ENCODE measurements at places on chromosomes 4 and X.

DNA sequence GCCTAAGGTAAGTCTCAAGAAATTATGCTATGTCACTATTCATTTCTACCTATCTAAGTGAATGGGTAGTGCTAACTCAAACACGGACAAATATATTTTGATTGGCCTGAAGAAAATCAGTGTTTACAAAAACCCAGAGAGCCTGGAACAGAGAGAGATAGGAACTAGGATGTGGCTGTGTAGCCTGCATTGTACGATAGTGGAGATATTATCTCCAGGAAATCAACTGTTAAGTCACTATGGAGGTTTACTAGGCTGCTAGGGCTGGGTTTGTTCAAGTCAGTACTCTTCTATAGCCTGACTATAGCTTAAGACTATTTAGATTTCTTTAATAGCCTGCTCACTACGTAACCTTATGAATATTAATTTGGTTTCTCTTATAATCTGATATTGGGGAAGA is 127.9 kb downstream of the TACR3 start:
- no peak for DNase-seq

DNA sequence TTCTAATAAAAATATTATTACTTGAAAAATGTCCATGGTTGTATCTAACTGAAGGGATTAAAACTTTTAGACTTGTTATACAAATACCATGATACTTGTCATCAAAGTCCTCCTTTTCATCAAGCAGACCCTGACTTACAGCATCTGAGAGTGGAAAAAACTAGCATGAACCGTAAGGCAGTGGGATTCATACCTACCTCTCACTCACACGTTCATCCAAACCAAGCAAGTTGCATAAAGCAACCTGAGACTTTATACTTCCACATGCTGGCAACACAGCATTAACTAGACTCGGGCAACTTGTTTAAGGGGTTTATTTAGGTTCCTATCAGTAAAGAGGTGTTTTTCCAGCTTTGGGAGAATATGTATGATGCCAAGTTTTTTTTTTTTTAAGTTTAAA is 22.6 kb upstream of the TLR7 start:
- no peak for DNase-seq

DNA sequence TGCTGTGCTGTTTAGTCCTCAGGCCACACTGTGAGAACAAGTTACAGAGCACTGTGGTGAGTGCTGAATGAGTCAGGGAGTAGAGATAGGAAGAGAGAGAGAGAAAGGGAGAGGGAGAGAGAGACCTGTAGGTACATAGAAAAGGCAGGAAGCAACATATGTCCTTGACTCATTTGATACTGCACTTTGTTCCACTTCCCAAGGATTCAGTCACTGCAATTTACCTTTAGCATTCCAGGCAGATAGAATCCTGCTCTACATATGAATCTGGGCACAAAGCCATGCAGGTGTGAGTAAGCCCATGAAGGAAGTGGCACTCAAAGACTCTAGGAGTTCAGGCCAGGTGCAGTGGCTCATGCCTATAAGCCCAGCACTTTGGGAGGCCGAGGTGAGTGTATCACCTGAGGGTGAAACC is 1.0 kb upstream of the DAPP1 start:
- DNase-seq: no peak

GRCh38 chr4:168919706-168920324 is 90.2 kb downstream of the CBR4 start:
- DNase-seq: no peak

DNA sequence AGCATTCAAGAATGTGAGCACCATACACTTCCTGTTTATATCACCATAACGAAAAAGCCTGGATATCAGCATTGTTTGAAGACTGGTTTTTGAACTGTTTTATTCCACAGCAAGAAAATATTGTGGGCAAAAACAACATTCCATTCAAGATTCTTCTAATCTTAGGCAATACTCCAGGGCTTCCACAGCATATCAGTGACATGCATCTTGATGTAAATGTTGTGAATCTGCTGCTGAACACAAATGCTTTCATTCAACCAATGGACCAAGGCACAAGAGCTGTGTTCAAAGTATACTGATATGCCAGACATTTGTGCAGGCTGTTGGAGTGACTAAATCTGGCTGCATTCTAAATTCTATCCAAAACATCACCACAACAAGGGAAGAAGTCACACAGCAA is 260.1 kb upstream of the ETNPPL start:
- no peak for DNase-seq

- DNase-seq: no peak
Measured at GRCh38 chrX:46941341-46941740, 29.1 kb downstream of the JADE3 start.

- DNase-seq: no peak
Measured at GRCh38 chrX:24229400-24229879, 79.9 kb downstream of the ZFX start.

GRCh38 chr4:108081256-108081655 is 87.5 kb downstream of the LEF1 start:
- DNase-seq: no peak

- no peak for DNase-seq
Measured at GRCh38 chrX:118239913-118240698, 105.8 kb upstream of the WDR44 start.

DNA sequence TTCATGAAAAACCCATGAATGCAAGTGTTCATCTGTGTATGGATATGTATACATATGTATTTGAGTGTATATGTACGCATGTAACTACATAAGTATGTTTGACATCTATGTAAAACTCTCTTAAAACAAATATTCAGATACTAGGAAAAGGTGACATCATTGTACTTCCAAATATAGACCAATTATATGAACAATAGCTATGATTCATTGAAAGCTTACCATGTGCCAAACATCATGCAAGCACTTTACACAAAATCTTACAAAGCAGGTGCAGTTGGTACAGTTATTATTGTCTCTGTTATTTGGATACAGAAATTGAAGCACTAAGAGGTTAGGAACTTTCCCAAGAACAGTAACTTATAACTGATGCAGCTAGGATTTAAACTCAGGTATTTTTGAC is 21.4 kb downstream of the MAGEB17 start:
- no peak for DNase-seq

DNA sequence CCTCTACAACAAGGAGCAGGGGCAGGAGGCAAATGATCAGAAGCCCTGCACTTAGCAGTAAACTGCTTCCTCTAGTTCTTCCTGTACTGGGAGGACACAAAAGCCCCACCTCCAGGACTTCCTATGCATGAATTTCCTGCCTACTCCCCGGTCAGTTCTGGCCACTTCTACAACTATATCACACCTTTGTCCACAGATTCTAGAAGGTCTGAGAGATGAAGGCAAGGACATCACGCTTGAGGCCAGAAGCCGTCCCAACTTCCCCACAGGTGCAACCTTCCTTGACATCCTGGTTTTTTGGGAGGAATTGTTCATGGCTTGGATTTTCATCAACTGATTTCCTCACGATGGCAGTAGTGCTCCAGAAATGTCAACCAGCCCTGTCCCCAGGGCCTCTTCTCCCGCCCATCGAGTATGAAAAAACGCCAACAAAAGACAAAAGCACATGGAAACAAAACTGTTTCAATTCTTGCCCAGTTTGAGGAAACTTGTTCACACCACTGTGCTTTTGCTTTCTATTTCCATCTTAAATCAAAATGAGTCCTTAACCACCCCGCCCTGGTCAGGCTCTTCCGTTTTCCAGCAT is 206.5 kb upstream of the STK26 start:
- peak; percentile 93 for DNase-seq

DNA sequence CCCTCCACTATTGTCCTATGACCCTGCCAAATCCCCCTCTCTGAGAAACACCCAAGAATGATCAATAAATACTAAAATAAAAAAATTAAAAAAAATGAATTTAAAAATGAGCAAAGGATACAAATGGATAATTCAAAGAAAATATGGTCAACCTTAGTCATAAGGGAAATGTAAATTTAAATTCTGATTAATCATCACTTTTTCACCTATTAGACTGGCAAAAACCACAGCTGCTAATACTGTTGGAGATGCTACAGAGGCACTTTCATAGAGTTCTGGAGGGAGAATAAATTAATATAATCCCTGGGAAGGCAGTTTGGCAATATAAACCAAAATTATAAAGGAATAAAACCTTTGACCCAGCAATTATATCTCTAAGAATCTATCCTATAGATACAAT is 50.3 kb downstream of the LRBA start:
- DNase-seq: no peak

DNA sequence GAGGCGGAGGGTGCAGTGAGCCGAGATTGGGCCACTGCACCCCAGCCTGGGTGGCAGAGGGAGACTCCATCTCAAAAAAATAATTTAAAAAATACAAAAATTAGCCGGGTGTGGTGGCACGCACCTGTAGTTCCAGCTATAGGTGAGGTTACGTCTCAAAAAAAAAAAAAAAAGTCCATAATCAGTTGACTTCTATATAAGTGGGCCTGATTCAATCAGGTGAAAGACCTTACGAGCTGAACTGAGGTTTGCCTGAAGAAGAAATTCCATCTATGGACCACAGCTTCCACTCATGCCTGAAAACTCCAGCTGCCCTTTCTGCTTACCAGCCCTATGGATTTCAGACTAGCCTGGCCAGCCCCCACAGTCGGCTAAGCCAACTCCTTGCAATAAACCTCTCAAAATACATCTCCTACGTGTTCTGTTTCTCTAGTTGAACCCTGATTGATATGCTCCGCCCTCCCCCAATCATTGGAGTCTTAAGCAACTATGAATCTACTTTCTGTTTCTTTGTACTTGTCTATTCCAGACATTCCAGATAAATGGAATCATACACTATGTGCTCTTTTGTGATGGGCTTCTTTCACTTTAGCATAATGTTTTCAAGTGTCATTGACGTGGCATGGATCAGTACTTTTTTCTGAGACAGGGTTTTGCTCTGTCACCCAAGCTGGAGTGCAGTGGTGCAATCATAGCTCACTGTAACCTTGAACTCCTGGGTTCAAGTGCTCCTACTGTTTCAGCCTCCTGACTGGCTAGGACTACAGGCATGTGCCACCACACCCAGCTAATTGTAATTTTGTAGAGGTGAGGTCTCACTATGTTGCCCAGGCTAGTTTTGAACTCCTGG is 36.6 kb downstream of the SAT1 start:
- DNase-seq: no peak

DNA sequence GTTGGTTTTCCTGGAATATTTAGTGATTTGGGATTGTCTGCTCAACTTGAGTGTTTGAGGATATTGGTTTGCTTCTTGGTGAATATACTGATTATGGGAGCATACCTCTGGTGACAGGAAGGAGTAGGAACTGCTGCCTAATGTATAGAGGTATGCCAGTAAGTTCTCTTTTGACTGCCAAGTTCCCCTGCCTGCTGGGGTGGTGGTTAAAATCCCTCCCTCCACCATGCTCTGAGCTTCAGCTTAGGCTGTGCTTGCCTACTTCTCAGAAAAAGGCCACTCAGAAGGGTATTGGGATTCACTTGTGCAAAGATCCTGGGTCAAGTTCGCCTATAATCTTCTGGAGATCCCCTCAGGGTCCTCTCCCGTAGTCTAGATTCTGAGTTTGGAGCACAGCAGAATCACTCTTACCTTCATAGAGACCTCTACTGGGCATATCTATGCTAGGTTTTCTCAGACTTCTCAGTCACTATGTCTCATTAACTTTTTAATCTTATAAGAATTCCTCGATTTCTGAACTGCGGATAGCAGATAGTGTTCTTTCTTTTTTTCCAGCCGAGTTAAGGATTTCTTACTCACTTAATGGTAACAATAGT is 44.7 kb upstream of the DCK start:
- no peak for DNase-seq

- DNase-seq: no peak
Measured at GRCh38 chr4:122548452-122548851, 72.4 kb downstream of the IL21 start.

DNA sequence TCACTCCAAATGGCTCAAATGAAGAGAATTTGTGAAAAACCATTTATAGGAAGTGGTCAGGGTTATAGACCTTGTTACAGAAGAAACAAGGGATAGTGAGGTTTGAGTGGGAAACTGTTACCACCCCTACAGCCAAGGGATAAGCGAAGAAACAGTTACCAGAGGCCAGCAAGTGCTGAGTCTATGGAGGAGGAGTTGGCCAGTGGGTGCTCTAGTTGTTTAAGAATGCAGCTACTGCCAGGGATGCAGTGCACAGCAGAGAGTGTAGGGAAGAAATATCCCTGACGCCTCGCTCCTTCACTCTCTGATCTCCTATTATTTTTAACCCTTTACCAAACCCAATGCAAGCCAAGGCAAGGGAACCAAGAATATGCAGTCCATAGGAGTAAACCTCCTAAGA is 15.2 kb upstream of the SYTL4 start:
- no peak for DNase-seq

DNA sequence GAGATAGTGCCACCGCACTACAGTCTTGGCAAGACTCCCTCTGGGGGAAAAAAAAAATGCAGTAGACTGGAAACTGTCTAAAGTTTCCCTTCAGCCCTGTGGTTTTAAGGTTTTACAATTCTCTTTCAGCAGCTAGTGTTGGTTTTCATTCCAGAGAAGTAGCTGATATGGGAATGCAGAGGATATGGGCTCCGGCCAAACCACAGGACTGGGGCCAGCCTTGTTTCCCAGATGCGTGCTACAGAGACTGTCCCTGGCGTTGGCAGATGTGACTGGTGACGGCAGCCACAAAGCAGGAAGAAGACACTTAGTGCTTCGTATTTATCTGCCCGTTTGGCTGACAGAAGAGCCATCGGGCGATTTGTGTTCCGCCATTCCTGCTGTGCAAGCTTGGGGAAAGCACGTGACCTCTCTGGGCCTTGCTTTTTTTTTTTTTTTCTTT is 43.2 kb downstream of the ZBTB49 start:
- DNase-seq: no peak

GRCh38 chr4:185837415-185838103 is 25.6 kb upstream of the SORBS2 start:
- DNase-seq: no peak

Measured in CD4-positive, alpha-beta T cell treated with Interleukin-6 at 100 ng/mL for 8 hours (primary cell).